ENCODE measurements at places on chromosomes 4 and X.
A peak's percentile ranks its signal among the peaks of the same experiment; 100 is the strongest.

GRCh38 chr4:185307136-185307950 is 88.4 kb downstream of the LRP2BP start:
- no peak for DNase-seq

- DNase-seq: no peak
These were observed 94.9 kb upstream of the MYOZ2 start for GRCh38 chr4:119040694-119041185.

DNA sequence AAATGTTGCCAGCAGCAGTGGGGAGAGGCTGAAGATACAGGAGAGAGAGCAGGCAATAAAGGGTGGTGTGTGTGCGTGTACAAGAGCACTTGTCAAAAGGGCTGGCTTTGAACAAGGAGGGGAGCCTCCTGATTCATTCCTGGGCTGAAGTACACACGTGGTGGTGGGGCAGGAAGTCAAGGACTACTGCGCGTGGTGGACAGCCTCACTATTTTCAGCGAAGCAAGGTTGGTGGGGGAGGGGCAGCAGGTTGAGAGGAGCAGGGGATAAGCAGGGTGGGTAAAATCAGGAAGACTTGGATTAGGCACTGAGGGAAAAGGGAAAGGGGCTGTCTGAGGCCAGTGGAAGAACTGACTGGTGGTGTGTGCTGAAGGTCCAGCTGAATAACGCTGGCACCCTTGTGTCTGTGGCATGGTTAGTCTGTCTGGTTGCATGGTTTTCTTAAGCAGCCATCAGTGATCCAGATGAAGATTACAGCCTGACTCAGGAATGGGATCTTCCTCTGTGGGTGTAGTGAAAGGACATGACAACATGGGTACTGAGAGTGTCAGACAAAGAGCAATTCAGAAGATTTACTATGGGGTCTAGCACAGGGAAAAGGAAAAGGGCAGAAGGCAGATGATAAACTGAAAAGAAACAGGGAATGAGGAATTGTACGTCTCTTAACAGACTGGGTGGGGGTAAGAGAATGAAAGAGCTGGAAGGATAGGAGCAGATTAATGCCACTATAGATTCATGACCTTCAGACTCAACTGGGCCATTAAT is 149.8 kb downstream of the CHM start:
- no peak for DNase-seq

DNA sequence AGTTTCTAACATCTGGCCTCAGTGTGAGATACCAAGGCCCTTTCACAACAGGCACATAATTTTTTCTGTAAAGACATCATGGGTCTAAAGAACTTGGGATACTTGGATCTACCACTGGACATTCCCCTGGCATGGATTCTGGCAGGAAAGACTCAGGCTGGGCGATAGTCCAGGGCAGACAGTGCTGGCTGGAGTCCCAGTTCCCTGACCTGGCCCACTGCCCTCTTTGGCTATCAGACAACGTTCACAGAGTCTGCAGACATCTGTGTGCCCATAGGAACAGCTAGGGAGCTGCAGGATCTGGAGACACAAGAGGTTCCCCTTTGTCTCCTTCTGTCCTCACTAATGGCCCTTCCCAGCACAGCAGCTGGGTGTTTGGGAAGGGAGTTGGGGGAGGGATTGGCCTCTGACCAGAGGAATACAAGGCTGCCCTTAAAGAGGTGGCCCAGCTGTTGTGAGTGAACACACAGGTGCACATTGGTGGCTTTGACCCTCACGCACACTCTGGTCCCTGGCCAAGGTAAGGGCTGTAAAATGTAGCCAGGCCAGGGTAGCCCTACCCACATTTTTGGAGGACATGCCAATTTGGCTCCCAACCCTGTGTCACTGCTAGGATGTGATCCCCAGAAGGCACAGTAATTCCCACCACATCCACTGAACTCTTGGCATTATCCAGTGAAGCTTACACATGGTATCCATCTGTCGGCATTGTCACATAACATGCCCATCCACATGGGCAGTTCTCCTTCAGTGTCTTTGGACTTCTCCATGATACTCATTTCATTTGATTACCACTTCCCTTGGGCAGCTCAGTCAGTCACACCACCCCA is 72.3 kb downstream of the SOX3 start:
- no peak for DNase-seq

DNA sequence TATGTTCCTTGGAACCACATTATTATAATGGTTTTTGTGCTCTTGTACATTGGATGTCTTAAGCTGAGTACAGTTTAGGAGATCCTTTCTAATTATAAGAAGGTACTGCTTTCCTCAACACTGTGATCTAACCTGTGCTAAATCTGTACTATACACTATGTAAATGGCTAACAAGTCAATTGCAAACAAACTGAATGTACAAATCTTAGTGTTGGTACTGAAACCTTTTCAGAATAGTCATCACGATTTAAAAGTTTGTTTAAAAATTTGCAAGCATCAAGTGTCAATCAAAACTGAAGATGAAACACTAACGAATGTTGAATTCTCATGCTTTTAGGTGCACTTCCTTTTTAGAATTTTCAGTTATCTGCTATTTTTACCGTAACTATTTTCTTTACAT is 2090.4 kb upstream of the TENM3 start:
- no peak for DNase-seq

GRCh38 chr4:185425647-185426352 is at the start of gene UFSP2:
Gene UFSP2, minus strand, starts transcription at chr4:185425964. Its CDS starts 96 bp downstream, at chr4:185425868.
- DNase-seq: peak; percentile 78

GRCh38 chr4:7770224-7771050 is 169.2 kb downstream of the AFAP1 start:
- DNase-seq: no peak

DNA sequence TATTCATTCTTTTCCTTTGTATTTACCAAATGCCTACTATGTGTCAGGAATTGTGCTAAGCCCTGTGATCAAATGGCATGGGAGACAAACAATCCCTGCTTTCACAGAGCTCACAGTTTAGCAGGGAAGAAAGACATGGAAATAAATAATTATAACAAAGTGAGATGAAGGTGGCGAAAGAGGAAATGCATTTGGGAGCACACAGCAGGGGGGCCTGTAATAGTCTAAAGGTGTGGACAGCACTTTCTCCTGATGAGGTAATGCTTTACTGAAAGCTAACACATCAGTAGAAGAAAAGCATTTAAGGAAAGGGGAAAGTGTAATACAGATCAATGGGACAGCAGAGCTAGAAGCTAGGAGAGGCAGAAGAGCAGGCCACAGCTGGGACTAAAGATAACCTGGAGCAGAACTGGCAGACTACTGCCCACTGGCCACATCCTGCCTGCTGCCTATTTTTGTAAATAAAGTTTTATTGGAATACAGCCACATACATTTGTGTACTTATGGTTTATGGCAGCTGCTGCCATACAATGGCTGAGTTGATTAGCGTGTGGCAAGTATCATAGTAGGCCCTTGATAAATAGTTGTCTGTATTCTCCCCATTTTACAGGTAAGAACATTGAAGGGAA is 67.1 kb upstream of the TAPT1 start:
- no peak for DNase-seq

DNA sequence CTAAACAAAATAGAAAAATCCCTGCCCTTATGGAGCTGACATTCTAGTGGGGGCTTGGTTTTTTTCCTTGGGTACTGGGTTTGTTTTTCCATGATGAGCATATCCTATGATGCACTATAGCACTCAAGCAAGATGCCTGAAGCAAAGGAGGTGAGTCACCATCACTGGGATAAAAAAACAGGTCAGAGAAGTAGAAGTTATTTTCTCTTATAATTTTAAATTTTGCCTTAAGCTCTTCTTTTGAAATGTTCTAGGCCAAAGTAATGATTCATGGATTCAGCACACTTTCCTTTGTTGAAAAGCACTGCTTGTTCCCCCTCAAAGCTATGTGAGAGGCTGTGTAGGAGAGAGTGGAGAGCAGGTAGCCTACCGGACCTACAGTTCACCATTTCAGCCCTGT is 15.2 kb upstream of the CXCL2 start:
- DNase-seq: no peak

GRCh38 chr4:141389649-141390048 is 169.0 kb downstream of the ZNF330 start:
- no peak for DNase-seq

DNA sequence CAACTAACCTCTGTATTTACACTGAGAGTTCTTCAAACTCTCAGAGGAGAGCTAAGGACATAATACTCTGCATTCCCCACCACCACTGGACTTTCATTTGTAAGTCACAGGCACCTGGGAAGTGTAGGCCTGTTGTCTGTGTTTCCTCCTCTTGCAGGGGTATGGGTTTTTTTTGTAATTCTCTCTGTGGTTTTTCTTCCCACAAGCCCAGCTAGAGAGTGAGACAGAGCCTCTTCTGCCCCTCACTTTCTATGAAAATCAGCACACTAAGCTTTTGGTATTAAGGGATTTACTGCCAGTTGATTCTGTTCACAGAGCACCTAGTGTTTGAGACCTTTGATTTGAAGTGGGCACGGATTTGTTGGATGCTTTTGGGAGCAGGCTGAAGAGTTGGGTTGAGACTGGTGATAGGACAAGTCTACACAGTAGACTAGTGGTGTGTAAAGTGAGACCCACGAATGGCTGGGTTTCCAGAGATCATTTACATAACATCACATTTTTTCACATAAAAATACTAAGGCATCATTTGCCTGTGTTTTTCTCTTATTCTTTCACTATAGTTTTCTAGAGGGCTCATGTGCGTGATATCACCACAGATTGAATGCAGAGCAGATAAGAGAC is 28.9 kb upstream of the WDR17 start:
- DNase-seq: no peak

DNA sequence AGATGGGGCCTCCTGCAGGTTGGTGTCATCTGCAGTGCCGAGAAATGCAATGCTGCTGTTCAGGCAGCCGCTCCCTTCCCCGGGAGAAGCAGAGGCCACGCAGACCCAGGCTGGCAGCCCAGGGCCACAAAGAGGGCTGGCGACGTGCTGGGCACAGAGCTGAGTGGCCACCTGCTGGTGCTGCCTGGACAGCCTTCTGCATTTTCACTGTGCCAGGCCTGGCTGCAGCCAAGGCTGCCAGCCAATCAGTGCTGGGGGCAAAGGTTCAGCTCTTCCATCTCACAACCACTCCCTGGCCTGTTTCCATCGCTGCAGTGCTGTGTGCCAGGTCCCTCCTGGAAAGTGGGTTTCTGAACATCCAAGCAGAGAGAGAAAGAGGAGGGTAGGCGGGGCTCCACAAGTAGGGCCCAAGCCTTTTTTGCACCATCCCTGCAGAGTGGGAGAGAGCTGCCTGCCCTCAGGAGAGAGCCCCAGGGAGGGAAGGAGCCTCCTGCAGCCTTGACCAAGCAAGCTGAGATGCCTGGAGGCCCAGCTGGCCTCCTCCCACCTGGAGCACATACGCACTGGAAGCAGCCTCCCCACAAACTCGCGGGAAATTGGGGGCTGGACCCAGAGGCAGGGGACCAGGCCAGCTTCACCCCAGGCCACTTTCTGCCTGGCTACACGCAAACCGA is 20.1 kb downstream of the ADRA2C start:
- DNase-seq: no peak

GRCh38 chr4:76948443-76949275 is 893 bp upstream of the SEPTIN11 start:
- peak; percentile 40 for DNase-seq

- no peak for DNase-seq
These were observed 60.5 kb downstream of the NHS start for GRCh38 chrX:17435476-17435875.

GRCh38 chr4:156313497-156313896 is 359.8 kb upstream of the CTSO start:
- DNase-seq: no peak

- peak; percentile 76 for DNase-seq
These were observed 1.6 kb upstream of the IDUA start for GRCh38 chr4:985123-985830.

GRCh38 chr4:79450053-79450452 is 42.0 kb upstream of the GK2 start:
- no peak for DNase-seq

DNA sequence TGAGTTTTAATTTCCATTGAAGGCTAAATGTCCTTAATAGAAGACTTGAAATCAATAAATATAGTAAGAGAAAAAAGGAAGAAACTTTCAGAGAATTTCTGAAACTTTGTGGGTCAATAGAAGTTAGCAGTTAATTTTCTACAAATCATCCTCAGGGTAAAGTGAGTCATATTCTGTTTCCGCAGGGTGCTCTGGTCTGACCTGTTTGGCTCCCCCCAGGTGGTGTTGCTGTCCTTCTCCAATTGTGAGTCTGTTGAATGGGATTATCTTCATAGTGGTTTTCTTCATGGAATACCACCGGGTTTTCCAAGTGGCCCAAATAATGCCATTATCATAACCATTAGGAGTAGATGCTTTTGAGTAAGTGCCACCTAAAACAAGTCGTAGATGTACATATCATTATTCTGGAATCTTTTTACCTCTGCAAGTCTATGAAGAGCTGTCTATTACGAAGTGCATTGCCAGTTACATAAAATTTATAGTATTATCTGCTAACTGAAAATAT is 7.7 kb downstream of the FGG start:
- DNase-seq: no peak

DNA sequence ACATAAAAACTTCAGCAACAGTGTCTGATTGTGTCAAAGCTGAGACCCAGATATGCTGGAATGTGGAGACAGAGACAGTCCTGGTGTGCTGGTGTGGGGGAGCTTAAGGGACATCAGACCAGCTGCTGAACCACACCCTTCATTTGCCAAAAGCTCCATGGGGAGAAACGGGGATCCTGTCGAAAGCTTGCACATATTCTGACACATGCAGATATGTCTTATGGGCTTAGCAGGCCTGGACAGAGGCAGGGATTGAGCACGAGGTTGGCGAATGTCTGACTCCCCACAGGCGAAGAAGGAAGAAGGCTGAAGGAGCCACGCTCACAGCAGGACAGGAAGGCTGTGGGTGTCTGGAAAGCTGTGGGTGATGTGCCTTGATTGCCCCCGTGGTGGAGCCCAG is 72.1 kb upstream of the ACSL1 start:
- DNase-seq: no peak

DNA sequence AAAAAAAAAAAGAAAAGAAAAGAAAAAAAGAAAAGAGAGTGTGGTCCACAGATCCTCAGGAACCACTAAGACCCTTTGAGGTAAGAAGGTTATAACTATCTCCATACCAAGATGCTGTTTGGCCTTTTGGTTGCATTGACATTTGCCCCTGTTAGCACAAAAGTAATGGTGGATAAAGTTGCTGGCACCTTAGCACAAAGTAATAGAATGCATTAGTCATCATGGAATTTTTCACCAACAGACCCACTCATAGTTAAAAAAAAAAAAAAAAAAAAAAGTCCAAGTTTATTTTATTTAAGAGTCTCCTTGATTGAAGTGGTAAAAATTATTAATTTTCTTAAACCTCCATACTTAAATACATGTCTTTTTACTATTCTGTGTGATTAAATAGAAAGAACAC is 78.4 kb upstream of the RBPJ start:
- DNase-seq: no peak

GRCh38 chr4:1763070-1763549 is 30.0 kb upstream of the FGFR3 start:
- no peak for DNase-seq

- DNase-seq: no peak
These were observed 105.6 kb upstream of the MAMLD1 start for GRCh38 chrX:150257353-150258175.

DNA sequence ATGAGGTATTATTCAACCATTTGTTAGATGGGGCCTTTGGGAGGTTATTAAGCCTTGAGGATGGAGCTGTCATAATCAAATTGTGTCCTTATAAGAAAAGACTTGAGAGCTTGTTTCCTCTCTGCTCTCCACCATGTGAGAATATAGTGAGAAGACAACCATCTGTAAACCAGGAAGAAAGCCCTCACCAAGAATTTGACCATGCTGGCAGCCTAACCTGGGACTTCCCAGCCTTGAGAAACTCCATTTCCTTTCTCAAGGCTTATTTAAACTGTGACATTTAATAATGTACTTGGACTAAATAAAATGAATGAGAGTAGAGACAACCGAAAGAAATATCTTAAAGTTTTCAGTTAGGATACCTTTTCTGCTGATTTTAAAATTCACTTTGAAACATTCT is 83.7 kb upstream of the GC start:
- no peak for DNase-seq

All from activated T-cell treated with anti-CD3 and anti-CD28 coated beads for 48 hours (primary cell).